ENCODE measurements at places on chromosomes 6 and 20. TPM values are rescaled to one million over a fixed set of nuclear protein-coding genes. Genes with fewer than 3 reads are reported as not detected.

DNA sequence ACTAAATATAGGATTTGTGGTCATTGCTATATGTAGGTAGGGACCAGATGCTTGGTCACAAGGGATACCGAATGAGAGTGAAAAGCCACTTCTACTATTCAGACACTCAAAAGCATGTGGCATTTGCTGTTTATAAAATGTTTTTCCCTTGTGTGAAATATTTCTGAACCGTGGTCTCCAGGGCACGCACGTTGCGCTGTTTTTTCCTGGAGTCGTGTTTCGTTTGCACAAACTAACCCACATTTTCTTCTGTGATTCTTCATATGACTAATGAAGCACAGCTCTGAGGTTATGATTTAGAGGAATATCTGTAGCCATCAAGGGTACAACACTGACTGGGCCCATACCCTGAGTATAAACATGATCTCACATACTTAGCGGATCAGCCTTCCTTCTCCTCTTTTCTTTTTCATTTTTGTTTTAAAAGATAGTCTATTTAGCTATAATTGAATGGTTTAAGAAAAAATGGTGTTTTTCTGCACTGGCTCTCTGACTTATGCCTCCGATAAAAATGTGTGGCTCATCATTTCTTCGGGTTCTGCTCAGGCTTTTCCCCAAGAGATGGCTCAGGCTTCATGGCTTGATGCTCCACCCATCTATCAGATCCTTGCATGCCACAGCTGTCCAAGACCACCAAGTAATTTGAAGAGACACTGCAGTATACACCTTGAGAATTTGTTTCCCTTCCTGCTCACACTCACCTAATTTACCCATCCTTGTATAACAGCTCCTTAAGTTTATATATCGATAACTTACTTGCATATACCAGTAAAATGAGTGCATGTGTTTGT, 59.9 kb upstream of the HBS1L start:
- H3K4me3 ChIP-seq, result no peak overlapping the region
- no peak for DNase-seq
- no peak overlapping the region for H3K27ac ChIP-seq
- peaks cover 10% of the 10 kb centered on the region for H3K4me1 ChIP-seq
- no peaks in the 10 kb centered on the region for H3K36me3 ChIP-seq

GRCh38 chr6:38784506-38785235, 69.6 kb downstream of the DNAH8 start:
- no peak overlapping the region for H3K27ac ChIP-seq
- DNase-seq, result no peak
- no peaks in the 10 kb centered on the region for H3K36me3 ChIP-seq
- H3K4me1 ChIP-seq, result no peaks in the 10 kb centered on the region
- H3K4me3 ChIP-seq, result no peak overlapping the region

DNA sequence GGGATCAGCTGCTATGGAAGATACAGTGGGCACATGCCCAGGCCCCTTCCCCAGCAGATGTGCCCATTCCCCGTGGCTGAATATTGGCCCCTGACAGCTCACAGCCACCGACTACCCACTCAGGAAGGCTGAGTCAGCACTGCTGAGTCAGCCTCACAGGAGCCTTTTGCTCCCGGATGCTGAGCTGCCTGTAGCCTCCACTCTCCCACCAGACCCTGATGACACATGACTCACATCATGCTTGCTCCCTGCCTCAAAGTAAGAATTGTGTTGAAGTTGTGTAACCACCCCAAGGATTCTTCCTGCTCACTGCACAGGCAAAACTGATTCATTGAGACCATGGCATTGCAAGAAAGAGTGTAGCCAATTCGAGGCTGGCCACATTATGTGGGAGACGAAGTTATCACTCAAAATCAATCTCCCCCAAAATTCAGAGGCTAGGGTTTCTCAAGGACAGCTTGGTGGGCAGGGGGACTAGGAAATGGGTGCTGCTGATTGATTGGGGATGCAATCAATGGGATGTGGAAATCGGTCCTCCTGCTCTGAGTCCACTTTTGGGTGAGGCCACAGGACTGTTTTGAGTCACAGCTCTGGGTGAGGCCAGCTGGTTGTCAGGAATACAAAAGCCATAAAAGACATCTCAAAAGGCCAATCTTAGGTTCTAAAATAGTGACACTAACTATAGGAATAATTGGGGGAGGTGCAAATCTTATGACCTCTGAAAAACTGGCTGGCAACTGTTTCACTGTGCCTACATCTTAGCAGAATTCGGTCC, 556.6 kb upstream of the CDH4 start:
- no peaks in the 10 kb centered on the region for H3K4me1 ChIP-seq
- no peaks in the 10 kb centered on the region for H3K36me3 ChIP-seq
- H3K27me3 ChIP-seq, result no peaks in the 10 kb centered on the region
- DNase-seq, result no peak

- H3K36me3 ChIP-seq, result no peaks in the 10 kb centered on the region
- H3K4me1 ChIP-seq, result no peaks in the 10 kb centered on the region
- H3K4me3 ChIP-seq, result no peak overlapping the region
- no peak for DNase-seq
Measured at GRCh38 chr6:105757512-105758200, 328.5 kb upstream of the PRDM1 start.

DNA sequence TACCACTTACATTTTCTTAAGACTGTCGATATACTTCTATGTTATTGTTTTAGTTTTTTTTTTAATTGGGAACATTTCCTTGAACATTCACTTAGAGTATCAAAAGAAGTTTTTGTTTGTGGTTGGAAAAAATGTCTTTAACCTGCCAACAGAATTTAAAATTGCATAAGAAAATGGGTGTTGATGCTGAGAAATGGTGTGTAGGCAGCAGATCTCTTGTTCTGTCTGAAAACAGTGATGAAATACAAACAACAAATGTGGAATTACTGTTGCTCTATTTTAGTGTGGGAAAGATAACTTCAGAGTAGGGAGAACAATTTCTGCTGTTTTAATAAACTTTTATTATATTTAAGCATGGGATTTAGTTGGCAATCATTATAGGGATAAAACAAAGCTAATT, 293.5 kb downstream of the CDKAL1 start:
- H3K4me1 ChIP-seq, result no peaks in the 10 kb centered on the region
- H3K4me3 ChIP-seq, result no peak overlapping the region
- no peaks in the 10 kb centered on the region for H3K27me3 ChIP-seq
- H3K27ac ChIP-seq, result no peak overlapping the region
- DNase-seq, result no peak
- no peaks in the 10 kb centered on the region for H3K36me3 ChIP-seq

GHRH gene
- not detected for polyA plus RNA-seq

WFDC12 gene
- not detected for polyA plus RNA-seq
